ENCODE measurements at places on chromosomes 7 and 10. TPM values are rescaled to one million over a fixed set of nuclear protein-coding genes. Genes with fewer than 3 reads are reported as not detected.

DNA sequence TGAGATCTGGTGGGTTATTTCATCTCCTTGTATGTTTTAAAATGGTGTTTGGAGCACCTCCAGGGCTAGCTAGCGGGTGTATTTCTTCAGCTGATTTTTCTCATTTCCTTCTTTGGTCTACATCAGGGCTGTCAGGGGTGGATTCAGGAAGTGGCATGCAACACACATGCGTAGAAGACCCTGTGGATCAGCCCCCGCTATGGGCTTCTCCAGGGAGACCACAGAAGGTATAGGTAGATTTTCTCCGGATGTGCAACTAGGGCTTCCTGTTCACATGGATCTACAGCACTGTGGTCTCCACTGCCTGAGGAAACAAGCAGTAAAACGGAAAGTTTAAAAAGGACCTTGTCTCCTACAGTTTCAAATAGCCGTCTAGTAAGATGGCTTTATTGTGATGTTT, 10.4 kb downstream of the NUB1 start:
- H3K27ac ChIP-seq, result peak overlapping the region; percentile 99
- peaks cover 31% of the 10 kb centered on the region for H3K4me1 ChIP-seq
- DNase-seq, result peak; percentile 39
- no peaks in the 10 kb centered on the region for H3K27me3 ChIP-seq
- H3K36me3 ChIP-seq, result peaks cover 2% of the 10 kb centered on the region

GRCh38 chr7:82335927-82336326, 107.7 kb downstream of the CACNA2D1 start:
- DNase-seq, result no peak
- no peaks in the 10 kb centered on the region for H3K4me1 ChIP-seq
- no peaks in the 10 kb centered on the region for H3K36me3 ChIP-seq

Gene OR2A42
- total RNA-seq, result 0.07 TPM

- DNase-seq, result no peak
- no peak overlapping the region for H3K27ac ChIP-seq
- no peak overlapping the region for H3K4me3 ChIP-seq
- H3K36me3 ChIP-seq, result no peaks in the 10 kb centered on the region
- H3K4me1 ChIP-seq, result no peaks in the 10 kb centered on the region
Observed at GRCh38 chr10:105596749-105597148, 955.7 kb downstream of the SORCS3 start.
